NCI-H2081 (cell line): ENCODE measurements at places on chromosomes 5 and 9.

DNA sequence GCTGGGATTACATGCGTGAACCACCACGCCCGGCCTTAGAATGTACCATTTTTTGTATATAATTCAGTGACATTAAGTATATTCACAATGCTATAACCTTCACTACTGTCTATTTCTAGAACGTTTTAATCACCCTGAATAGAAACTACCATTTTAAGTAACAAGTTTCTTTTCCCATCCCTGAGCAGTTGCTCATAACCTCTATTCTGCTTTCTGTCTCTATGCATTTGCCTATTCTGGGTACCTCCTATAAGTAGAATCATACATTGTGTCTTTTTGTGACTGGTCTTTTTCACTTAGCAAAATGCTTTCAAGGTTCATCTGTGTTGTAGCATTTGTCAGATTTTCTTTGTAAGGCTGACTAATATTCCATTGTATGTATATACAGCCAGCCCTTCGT lies 39.9 kb downstream of the DDX46 start:
- DNase-seq, result no peak

GRCh38 chr5:145797336-145797735 lies 37.8 kb downstream of the PRELID2 start:
- DNase-seq, result no peak

GRCh38 chr5:133884569-133885311 lies 83.7 kb downstream of the C5orf15 start:
- no peak for DNase-seq

DNA sequence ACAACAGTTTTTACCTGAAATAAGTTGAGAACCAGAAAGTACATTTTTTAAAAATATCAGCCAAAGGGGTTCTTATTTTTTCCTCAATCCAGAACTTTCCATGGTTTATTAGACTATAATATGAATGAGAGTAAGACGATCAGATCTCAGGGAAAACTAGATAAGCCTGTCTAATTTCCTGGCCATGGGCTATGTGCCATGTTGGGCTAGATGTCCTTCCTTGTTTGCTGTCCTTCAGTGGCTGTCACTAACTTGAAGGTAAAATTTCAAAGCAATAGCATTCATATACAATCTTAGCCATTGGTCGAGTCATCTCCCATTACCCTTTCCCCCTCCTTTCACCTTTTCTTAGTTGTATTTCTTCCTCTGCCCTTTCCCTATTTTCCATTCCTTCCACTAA lies 179.5 kb upstream of the PPP1R2B start:
- DNase-seq, result peak; percentile 26

GRCh38 chr5:113331209-113331551 lies 103.6 kb downstream of the TSSK1B start:
- no peak for DNase-seq

GRCh38 chr5:113274836-113275414 lies 159.9 kb downstream of the TSSK1B start:
- DNase-seq, result no peak

- no peak for DNase-seq
Observed at GRCh38 chr9:36881316-36881715, 152.8 kb downstream of the PAX5 start.

DNA sequence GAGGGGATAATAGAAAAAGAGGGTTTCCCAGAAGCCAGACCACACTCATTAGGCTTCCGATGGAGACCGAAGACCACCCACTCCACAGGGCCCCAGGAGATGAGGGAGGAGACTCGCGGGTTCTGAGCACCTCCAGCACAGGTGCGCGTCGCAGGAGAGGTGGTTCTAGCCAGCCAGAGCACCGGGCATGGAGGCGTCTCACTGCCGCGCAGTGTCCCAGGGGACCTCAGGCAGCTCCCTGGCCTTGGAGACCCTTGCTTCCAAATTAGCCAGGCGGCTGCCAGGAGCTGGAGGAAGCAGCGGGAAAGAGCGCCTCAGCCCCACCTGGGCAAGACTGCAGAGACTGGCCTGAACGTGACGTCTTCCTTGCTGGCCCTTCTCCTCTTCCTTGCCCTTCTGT lies 115.4 kb upstream of the FBXL7 start:
- no peak for DNase-seq

DNA sequence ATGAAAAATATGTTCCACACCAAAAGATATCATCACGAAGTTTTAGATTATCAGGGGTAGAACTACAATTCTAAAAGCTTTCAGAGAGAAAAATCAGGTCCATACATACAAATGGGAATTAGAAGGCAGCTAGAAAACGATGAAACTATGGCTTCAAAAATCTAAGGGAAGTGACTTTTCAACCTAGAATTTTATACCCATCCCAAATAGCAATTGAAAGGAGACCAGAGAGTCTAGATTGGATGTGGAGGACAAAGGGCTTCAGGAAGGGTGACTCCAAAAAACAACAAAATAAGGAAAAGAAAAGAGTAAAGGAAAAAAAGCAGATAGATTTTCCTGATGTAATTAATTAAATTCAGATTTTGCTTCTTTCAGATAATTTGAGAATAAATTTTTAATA lies 72.0 kb upstream of the CEP78 start:
- no peak for DNase-seq

GRCh38 chr5:115072266-115073064 lies 97.2 kb downstream of the TRIM36 start:
- DNase-seq, result no peak

DNA sequence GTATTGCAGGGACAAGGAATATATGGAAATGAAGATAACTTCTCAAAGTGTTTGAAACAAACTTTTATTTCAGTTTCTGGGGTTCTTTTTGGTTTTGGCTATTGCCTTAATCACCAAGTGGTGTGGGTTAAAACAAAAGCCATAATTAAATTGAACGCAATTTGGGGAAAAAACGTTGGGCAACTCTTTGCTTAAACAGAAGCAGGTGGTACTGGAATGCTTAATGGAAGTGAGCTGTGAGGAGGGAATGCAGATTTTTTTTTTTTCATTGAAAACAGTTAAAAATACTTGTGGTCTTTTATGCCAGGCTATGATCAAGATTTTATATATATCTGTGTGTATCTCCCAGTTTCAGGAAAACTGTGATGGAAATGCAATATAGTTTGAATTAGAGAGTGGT lies 195.7 kb upstream of the TUT7 start:
- DNase-seq, result no peak

DNA sequence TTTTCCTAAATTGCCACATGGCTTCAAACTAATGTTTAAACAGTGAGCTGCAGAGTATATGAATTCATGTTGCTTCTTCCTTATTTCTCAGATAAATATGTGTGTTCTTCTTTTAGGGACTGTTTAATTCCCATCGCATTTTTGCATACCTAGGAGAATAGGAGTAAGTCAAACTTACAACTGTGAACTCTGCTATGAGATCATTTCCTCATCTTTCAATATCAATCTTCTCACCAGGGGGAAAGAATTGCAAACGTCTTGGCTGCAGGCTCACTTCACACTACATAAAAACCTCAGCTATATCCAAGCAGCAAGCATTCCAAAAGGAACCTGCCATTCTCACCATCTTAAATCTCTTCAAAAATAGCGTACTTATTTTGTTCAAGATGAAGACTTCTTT lies 271.0 kb downstream of the DNAH5 start:
- no peak for DNase-seq

GRCh38 chr5:10912435-10912834 lies 151.4 kb upstream of the DAP start:
- DNase-seq, result no peak

GRCh38 chr9:94787266-94787665 lies 60.8 kb downstream of the AOPEP start:
- DNase-seq, result no peak

GRCh38 chr9:87199278-87199677 lies 252.0 kb upstream of the GAS1 start:
- no peak for DNase-seq
